Mammary epithelial cell (primary cell): ENCODE measurements at places on chromosomes 3 and 15. TPM values are rescaled to one million over a fixed set of nuclear protein-coding genes. Genes with fewer than 3 reads are reported as not detected.

GRCh38 chr3:96430079-96430478, 384.3 kb upstream of the EPHA6 start:
- DNase-seq: no peak

The RSRC1 gene
- 30.0 TPM for total RNA-seq

DNA sequence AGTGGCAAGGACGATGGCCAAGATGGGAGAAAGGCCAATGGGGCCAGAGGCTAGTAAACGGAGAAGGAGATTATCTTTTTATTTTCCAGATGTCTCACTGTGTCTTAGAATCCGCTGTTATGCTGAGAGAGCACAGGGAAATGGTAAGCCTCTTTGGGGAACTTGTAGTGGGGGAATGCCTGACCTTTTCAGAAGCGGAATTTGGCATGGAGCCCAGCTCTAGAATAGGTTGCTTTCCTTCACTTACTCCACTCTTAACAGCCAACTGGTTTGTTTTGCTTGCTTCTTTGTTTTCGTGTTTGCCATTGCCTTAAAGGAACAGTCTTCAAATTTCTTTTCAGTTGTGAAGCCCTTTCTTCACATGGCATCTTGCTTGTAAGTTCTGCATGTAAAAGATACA, 316.2 kb upstream of the THRB start:
- DNase-seq: no peak

GRCh38 chr3:126052196-126053058, 31.5 kb downstream of the SLC41A3 start:
- DNase-seq: no peak

GRCh38 chr3:37670961-37671483, 190.7 kb upstream of the CTDSPL start:
- no peak for DNase-seq

DNA sequence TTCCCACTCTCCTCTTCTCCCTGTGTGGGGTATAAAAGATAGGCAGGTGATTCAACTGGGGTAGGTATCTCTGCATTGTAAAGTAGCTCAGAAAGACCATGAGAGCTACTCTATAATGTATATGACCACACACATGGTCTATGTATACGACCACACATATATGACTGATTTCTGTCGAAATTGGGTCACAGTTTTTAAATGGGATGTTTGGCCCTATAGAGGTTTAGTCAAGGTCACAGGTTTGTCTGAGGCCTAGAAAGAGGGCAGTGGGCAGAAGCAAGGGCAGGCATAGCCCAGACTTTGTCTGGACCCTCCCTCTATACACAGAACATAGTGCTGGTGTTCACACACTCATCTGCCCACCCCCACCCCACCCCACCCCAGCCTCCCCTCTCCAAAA, 4.4 kb downstream of the LAMP3 start:
- DNase-seq: no peak

The PROS1 gene
- 80.2 TPM for total RNA-seq

- DNase-seq: no peak
These were observed 39.5 kb downstream of the CADPS start for GRCh38 chr3:62835554-62836236.

- DNase-seq: no peak
These were observed 357.5 kb upstream of the CADM2 start for GRCh38 chr3:84601303-84601702.

DNA sequence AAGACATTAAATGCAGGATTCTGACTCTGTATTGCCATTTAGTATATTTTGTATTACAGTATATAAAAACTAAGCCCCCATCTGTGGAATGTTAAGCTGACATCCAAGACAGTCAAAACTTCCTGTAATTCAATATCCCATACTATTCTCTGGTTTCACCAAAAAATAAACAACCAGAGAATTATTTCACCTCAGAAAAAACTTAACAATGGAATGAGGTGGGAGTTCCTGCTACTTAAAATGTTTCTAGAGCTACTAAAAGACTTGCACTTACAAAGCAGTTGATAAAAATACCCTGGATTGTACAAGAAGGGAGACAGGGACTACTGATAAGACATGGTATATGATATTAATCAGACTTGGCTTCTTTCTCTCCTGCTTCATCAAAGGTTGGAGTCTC, 8.3 kb downstream of the ARL13B start:
- DNase-seq: no peak

- DNase-seq: peak; percentile 85
These were observed at the start of gene FAN1 for GRCh38 chr15:30903497-30904187. Gene FAN1 (plus strand): TSS chr15:30903915. CDS start chr15:30904664, 749 bp downstream.

DNA sequence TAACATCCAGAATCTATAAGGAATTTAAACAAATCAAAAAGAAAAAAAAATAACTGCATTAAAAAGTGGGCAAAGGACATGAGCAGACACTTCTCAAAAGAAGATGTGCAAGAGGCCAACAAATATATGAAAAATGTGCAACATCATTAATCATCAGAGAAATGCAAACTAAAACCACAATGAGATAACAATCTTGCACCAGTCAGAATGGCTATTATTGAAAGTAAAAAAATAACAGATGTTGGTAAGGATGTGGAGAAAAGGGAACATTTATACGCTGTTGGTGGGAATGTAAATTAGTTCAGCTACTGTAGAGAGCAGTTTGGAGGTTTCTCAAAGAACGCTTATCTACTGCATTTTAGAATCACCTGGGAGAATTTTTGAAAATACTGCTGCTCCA, 186.1 kb downstream of the OTOL1 start:
- DNase-seq: peak; percentile 33

- no peak for DNase-seq
These were observed 450.6 kb upstream of the TBL1XR1 start for GRCh38 chr3:177647876-177648275.

The OR5K1 gene
- total RNA-seq: not detected in 2 replicates

The IRAK2 gene
- total RNA-seq: 11.2 and 16.9 TPM in 2 replicates

- no peak for DNase-seq
These were observed 88.7 kb downstream of the LIPC start for GRCh38 chr15:58520464-58520863.

DNA sequence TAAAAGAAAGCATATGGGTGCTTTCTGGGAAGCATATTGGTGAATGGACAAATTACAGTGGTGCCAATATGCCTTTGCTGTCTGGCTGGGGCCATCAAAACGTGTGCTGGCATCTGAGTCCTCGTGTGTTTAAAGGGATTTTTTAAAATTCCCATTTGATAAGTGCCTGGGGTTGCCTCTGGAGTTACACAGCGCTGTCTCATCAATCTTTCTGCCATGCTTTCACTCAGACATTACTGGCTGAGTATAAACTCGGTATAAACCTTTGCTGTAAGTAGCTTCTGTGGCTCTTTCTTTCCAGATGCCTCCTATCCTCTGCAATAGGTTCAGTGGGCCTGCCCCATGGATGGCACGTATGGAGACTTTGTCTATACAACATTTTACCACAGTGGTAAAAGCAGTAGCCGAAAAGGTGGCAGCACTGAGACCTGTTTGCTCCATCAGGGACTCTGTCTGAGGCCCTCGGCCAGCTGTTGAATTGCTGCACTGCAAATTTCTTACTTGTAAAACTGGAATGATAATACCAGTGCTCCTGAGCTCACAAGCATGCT, 195.5 kb downstream of the LPP start:
- peak; percentile 25 for DNase-seq

DNA sequence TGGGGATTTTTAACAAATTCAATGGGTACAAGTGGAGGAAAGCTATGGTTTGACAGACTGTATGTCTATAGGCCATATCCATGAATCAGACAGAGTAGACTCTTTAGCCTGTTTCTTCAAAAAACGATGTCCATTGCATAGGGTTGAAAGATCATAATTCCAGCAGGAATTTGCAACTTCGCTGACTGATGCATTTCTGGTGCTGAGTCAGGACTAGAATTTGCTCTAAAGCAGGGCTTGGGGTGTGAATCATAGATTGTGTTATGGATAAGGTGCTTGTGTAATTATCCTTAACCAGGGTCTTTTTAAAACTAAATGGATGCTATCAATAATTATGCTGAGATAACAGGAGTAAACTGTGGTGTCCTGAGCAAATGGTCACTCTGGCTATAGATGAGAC, 200.4 kb upstream of the TBC1D5 start:
- DNase-seq: peak; percentile 39

- DNase-seq: no peak
These were observed 17.4 kb upstream of the INO80 start for GRCh38 chr15:41133454-41133853.

The TRIM59 gene
- 15.0 and 15.2 TPM in 2 replicates for total RNA-seq

DNA sequence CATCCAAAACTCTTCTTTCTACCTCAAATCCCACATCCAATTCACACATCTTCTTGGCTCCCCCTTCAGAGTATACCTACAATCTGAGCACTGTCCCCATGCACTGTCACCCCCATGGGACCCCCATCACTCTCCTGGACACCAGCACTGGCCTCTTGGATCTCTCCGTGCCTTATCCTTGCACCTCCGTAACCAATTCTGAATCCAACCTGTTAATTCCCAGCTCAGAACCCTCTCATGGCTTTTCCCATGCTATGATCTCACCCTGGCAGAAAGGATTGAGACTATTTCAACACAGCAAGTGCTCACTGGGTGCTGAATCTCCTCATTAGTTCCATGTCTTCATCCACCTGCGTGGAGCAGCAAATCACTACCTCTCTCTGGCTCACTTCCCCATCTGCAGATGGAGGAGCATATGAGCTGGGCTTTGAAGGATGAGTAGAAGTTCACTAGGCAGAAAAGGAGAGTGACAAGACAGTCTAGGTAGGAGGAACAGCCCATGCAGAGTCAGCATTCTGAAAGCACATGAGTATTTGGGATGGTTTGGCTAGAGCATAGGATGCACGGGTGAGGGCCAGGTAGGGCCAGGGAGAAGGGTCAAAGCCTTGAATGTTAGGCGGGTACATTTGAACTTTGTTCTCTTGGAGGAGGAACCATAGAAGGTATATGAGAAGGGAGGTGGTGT, 48.7 kb downstream of the SLC6A6 start:
- DNase-seq: no peak

DNA sequence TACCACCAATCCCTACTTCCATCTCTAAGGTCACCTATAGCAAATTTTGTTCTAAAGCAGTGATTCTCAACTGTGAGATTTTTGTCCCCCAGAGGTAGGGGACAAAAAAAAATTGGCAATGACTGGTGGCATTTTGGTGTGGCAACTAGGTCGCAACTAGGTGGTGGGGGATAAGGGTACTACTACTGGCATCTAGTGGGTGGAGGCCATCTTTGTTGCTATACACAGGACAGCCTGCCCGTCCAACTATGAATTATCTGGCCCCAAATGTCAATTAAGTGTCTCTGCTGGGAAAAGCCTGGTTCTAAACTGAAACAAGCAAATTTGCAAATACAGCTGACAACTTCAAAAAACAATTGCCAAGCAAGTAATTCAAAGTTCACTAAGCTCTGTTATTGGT, 1.4 kb downstream of the MTMR10 start:
- no peak for DNase-seq

- DNase-seq: no peak
These were observed 19.7 kb upstream of the MFGE8 start for GRCh38 chr15:88932875-88933330.

DNA sequence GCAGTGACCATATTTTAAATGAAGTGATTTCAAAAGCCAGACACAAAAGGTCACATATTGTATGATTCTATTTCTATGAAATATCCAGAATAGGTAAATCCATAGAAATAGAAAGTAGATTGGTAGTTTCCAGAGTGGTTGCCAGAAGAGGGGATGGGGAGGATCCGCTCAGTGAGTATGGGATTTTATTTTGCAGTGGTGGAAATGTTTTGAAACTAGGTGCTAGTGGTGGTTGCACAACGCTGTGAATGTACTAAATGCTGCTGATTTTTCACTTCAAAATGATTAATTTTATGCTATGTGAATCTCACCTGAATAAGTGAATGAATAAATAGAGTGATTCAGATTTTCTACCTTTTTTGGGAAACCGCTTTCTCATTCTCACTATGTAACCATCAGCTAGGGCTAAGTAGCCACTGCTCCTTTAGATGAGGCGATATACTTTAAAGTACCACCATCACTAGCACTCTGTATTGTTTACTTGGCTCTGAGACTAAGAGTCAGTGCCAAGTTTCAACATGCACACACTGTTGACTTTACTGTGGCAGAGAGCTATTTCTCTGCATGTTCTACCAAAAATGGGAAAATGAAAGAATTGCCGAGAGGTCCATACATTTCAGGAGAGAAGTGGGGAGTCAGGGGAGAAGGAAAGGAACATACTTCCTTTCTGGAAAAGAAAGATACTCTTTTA, 90.7 kb upstream of the GOLIM4 start:
- DNase-seq: no peak

The CHAC1 gene
- total RNA-seq: 69.8 and 72.4 TPM in 2 replicates

DNA sequence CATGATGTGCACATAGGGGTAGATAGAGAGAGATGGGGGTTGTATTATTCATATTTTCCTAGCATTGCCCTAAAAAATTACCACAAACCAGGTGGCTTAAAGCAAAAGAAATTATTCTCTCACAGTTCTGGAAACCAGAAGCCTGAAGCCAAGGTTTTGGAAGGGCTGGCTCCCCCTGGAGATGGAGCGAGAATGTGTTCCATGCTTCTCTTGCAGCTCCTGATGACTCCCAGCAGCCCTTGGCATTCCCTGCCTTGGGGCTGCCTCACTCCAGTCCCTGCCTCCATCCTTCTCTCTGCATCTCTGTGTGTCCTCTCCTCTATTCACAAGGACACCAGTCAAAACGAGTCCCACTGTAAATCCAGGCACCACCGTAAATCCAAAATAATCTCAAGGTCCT, 91.5 kb upstream of the FAM174B start:
- DNase-seq: no peak

DNA sequence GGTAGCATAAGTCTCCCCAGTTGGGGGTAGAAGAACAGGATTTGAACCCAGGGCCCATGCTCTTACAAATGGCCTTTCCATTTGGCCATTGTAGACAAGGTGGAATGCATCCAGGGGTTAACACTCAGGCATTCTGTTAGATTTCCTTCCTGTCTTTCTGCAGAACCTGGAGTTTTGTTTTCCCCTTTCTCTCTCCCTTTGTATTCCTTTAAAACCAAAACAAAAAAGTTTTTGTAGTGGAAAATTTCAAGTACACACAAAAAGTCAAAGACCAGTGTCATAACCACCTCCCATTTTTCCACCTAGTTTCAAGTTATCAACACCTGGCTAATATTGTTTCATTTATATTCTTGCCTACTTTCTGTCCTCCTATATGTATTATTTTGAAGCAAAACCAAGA, 26.0 kb downstream of the FRMD4B start:
- DNase-seq: no peak

The EXD1 gene
- total RNA-seq: not detected in 2 replicates

DNA sequence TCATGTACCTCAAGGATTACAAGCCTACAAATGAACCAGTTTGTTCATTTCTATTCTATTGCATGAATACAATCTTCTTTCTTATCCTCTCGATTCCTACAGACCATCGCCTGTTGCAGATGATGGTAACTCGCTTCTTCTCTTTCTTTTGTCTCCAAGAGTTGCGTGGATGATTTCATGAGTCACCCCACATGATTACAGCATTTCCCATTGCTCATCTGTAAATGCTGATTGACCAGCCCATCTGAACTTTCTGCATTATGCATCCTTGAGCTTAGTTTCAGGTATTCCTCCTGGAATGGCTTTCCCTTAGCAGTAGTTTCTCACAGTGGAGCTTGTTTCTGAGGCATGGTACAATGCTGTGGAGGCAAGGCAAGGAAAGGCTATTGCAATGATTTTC, 109.6 kb upstream of the TOPAZ1 start:
- peak; percentile 63 for DNase-seq
